ENCODE measurements at places on chromosomes 1 and 21. TPM values are rescaled to one million over a fixed set of nuclear protein-coding genes. Genes with fewer than 3 reads are reported as not detected.

The LRRC7 gene
- total RNA-seq = not detected

The FOXD2 gene
- not detected for total RNA-seq

The TRIM63 gene
- not detected for total RNA-seq

The MTMR11 gene
- total RNA-seq = 1.8 TPM

The ESPN gene
- total RNA-seq = 0.39 TPM

Measured in activated naive CD8-positive, alpha-beta T cell treated with anti-CD3 and anti-CD28 coated beads for 36 hours (primary cell).